Activated CD4-positive, alpha-beta memory T cell treated with anti-CD3 and anti-CD28 coated beads for 36 hours (primary cell): ENCODE measurements at places on chromosomes 11 and 22. TPM values are rescaled to one million over a fixed set of nuclear protein-coding genes. Genes with fewer than 3 reads are reported as not detected.
A peak's percentile ranks its signal among the peaks of the same experiment; 100 is the strongest.

GRCh38 chr22:20024650-20025397, 3.9 kb downstream of the TANGO2 start:
- no peak for DNase-seq

DNA sequence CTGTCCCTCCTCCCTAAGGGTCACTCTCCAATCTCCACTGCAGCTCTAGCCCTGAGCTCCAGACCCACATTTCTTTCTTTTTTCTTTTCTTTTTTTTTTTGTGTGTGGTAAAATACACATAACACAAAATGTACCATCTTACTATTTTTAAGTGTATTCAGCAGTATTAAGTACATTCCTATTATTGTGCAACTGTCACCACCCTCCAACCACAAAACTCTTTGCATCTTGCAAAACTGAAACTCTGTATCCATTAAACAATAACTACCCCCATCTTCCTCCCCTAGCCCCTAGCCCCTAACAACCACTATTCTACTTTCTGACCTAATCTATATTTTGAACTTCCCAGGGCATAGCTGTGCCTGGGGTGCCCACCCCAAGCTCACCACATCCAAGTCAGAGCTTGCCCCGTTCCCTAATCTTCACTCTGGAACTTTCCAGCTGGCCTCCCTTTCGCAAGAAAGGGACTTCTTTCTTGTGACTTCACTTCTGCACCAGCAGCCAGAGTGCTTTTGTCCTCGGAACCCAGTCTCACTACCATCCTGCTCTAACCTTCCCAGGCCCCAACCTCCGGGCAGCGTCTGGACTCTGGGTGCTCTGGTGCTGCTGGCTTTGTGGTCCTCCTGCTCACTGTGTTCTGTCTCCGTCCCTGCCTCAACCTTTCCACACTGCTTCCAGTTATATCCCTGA, 30.7 kb downstream of the PARVG start:
- no peak for DNase-seq

GRCh38 chr11:92758241-92758780, 211.1 kb upstream of the MTNR1B start:
- no peak for DNase-seq

DNA sequence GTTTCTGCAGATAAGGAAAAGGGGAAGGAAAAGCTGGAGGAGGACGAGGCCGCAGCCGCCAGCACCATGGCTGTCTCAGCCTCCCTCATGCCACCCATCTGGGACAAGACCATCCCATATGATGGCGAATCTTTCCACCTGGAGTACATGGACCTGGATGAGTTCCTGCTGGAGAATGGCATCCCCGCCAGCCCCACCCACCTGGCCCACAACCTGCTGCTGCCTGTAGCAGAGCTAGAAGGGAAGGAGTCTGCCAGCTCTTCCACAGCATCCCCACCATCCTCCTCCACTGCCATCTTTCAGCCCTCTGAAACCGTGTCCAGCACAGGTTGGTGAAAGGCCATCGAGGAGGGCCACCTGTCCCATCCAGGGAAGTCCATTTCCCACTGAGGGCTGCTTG, 5.6 kb downstream of the TEF start:
- DNase-seq, result no peak

DNA sequence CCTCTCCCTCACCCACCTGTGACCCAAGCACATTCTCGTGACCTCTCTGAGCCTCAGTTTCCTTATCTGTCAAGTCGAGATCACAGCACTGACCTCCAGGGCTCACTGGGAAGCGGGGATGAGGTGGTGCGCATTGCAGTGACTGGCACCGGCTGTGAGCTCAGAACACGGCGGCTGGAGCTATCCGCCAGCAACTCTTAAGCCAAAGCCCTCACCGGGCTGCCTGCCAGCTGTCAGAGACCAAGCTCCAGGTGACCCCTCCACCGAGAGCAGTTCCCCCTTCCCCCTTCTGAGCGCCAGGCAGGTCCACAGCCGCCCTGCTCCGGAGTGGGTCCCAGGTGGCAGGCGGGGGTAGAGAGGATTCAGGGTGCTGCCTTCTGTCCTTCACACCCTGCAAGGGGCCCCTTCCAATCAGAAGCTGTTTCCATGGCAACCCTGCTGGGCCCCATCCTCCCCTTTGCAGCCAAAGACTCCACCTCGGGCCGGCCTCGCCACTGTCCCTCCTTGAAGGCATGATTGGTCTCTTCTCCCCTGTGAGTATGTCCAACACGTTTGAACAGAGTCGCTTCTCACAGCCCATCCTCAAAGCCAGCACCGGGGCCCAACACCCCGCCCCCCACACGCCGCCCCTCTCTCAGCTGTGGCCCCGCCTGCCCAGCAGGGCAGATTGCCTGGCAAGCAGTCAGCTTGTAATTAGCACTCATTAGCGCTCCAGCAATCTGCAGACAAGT, 98.7 kb downstream of the WNT7B start:
- peak; percentile 2 for DNase-seq

- no peak for DNase-seq
These were observed 955.6 kb downstream of the OPCML start for GRCh38 chr11:132576706-132577105.

DNA sequence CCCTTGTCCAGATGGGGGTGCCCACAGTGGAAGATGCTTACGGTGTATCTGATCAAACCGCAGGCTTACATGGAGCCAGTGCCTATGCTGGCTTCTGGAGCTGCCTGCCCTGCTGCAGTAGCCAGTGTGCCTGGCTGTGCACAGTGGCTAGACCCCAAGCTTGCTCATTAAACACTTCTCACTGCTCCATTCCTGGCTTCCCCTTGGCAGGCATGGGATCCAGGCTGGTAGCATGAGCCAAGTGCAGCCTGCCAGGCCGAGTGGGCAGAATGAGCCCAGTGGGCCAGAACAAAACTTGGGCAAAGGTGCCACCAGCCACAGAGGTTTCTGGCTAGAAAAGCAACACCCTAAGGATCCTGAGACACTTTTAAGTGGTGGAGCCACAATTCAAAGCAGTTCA, 55.4 kb upstream of the B3GNT6 start:
- DNase-seq, result no peak

GRCh38 chr22:23801238-23801821, 14.6 kb downstream of the SMARCB1 start:
- DNase-seq, result no peak

- no peak for DNase-seq
These were observed 2.6 kb downstream of the OVOL1 start for GRCh38 chr11:65789230-65790103.

GRCh38 chr11:45852018-45852711, 4.9 kb downstream of the CRY2 start:
- no peak for DNase-seq

- DNase-seq, result no peak
These were observed 351.3 kb downstream of the LARGE1 start for GRCh38 chr22:33569018-33569417.

- DNase-seq, result no peak
These were observed 6.0 kb upstream of the MYO7A start for GRCh38 chr11:77121876-77122575.

DNA sequence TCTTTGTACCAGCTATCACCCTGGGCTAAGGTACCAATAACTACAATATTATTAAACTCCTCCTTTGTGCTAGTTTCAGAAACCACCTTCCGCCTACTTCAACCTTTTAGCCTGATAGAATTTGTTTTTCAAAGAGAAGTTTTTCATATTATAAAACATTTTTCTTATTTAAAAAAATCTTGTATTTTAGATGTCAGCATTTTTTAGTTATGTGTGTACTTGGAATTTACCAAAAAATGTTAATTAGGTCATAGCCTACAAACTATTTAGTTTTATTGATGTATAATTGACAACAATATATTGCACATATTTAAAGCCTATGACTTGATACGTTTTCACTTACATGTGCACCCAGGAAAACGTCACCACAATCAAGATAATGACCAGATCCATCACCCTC, 1097.6 kb downstream of the JRKL start:
- DNase-seq, result no peak

GRCh38 chr22:20663941-20664593, 109.8 kb upstream of the SERPIND1 start:
- no peak for DNase-seq

GRCh38 chr22:39148727-39149535, 3.5 kb downstream of the CBX7 start:
- DNase-seq, result peak; percentile 87

DNA sequence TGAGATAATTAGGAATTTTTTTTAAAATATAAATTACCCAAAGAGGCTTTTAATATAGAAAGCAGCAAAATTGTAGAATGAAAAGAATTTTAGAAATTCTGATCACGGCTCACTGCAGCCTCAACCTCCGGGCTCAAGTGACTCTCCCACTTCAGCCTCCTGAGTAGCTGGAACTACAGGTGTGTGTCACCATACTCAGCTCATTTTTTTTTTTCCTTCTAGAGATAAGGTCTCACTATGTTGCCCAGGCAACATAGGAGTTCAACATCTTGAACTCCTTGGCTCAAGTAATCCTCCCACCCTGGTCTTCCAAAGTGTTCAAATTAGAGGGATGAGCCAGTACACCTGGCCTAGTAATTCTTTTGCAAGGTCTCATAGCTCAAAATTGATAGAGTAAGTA, 76.7 kb downstream of the ATG16L2 start:
- no peak for DNase-seq

Gene OR8D4
- not detected for total RNA-seq

Gene RGL4
- total RNA-seq, result 9.1 TPM

Gene SMC1B
- 1.1 TPM for total RNA-seq

Gene SRRD
- total RNA-seq, result 20.6 TPM

Gene KRTAP5-1
- total RNA-seq, result not detected

Gene PHOX2A
- not detected for total RNA-seq

Gene OPCML
- total RNA-seq, result not detected

Gene SLC5A1
- not detected for total RNA-seq

Gene SBF2
- 7.1 TPM for total RNA-seq
